Small intestine (tissue), 16 donors: ENCODE measurements at places on chromosomes 3 and 15.

GRCh38 chr3:69058180-69058946 is 6.2 kb upstream of the TMF1 start:
- no peak for DNase-seq

GRCh38 chr15:90306560-90306959 is 41.1 kb downstream of the NGRN start:
- no peak for DNase-seq

- peak; percentile 37 for DNase-seq
These were observed 324.7 kb downstream of the SHQ1 start for GRCh38 chr3:72523429-72524151.

- no peak for DNase-seq
These were observed 1.1 kb upstream of the NPHP3 start for GRCh38 chr3:132723024-132723950.

- DNase-seq = no peak
These were observed 734.2 kb upstream of the ALCAM start for GRCh38 chr3:104632521-104632920.

DNA sequence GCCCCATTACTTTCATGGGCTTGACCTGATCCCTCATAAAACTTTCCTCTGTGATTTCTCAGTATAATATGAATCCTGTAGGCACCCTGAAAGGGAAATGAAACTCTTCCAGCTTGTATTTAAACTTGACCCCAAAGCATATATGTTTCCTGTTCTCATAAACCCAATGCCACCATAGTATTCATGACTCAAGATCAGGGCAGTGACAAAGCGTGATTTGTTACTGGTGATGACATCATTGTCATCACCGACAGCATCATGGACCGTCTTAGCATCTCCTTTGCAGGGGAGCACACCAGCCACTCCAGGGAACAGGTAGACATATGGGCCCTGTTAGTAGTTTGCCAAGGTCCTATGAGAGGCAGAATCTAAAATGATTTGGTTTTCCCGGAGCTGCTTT is 741.2 kb downstream of the NR2F2 start:
- DNase-seq = no peak

DNA sequence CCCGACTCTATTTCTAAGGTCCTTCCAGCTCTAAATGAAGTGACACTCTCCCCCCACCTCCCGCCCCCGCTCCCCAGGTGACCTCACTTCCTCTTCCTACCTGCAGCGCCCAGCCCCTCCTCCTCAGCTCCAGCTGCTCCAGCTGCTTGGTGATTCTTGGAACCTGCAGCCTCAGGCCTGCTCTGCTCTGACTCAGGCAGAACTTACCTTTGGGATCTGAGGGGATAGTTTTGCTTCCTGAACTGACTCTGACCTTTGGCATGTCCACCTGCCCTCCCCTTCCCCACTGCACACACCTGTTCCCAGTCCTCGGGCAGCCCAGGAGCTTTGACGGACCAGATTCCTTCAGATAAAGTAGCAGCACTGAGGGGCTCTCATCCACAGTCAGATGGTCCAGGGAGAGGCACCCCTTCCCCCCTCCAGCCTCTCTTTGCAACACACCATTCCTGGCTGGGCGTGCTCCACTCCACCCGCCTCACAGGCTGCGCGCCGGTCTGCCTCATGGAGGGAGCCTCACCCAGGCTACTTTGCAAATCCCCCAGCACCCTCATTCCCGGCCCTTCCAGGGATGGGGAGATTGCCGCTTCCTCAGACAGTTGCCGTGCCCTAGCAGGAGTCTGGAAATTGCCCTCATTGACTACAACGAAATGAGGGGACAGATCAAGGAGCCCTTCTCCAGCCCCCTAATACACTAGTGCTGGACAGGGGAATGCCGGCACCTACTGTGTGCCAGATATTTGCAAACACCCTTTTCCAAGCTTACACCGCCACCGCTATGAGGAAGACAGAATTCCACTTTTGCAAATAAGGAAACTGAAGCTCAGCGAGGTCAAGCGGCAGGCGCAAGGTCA is 692 bp upstream of the C15orf39 start:
- DNase-seq = peak; percentile 92

DNA sequence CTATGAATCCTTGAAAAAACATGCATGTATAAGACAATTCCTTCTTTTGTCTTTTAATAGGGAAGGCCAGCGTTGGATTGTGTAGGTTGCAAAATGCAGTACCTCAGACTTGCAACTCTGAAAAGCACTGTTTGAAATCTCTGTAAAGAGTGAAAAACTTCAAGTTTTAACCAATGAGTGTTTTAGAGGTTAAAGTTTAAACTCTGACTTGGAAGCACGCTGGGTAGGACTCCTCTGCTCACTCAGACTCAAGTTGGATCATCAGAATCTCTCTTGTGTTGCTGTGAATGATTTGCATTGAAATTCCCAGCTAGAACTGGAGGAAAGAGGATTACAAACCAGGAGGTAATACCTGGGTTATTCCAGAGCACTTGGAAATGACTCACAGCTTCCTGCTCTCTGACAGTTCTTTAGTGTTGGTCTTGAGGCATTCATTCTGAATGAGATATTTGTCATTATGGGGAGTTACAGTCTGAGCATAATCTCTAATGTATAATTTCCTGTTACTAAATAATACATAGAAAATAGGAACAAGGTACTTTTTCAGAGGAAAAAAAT is 49.1 kb downstream of the PLS1 start:
- DNase-seq = peak; percentile 56

DNA sequence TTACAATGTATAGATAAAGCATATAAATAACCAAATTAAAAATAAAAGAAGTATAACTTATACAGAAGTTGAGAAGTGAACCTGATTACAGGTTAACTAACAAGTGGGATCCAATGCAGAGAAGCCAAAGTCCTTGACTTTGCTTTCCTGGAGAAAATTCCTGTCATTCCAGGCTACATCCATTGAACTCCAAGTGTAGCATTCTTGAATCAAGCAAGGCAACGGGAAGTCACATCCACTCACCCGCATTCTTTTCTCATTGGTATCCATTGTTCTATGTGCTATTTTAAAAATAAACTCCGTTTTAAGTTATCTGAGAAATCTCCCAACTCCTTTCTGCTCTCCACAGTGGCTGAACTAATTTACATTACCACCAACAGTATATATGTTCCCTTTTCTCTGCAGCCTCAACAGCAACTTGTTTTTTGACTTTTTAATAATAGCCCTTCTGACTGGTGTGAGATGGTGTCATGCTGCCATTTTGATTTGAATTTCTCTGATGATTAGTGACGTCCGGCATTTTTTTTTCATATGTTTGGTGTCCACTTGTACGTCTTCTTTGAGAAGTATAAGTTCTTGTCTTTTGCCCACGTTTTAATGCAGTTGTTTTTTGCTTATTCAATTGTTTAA is 534.3 kb downstream of the ROBO1 start:
- no peak for DNase-seq

- peak; percentile 94 for DNase-seq
These were observed at the start of gene MBNL1 for GRCh38 chr3:152268555-152269055. MBNL1 (plus strand) TSS chr3:152268929; CDS start chr3:152300194, 31,265 bp downstream.

GRCh38 chr15:35293353-35294130 is 208.4 kb upstream of the NANOGP8 start:
- peak; percentile 65 for DNase-seq

DNA sequence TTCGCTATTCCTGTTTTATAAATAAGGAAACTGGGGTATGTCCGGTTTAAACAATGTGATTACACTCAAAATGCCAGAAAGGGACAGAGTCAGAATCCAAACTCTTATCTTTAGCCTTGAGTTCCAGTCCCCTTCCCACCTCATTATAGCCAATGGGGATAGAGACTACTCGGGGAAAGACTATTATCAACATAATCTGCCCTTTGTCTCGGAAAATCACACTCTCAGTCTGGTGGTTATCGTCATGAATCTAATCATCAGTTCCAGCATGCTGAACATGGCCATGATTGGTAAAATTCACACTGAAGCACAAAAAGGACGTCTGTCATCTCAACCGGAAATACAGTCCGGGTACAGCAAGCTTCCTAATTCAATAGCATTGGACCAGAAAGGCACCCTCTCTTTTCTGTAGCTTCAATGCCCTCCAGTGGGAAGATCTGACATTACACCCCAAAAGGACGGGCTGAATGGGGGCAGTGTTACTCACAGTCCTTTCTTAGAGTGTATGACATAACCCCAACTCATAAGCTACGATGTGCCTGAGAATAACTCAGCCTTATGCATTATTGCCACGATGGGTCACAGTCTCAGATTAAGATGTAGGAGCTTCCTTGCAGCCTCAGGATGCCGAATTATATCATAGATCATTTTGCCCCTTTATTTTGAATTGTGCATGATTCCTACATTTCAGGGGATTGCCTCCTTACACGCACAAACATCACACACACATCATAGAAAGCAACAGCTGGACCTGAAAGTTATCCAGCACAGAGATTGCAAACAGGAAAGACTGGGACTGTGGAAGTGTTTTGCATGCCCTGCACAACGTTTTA is 390.4 kb upstream of the LMCD1 start:
- DNase-seq = peak; percentile 38

DNA sequence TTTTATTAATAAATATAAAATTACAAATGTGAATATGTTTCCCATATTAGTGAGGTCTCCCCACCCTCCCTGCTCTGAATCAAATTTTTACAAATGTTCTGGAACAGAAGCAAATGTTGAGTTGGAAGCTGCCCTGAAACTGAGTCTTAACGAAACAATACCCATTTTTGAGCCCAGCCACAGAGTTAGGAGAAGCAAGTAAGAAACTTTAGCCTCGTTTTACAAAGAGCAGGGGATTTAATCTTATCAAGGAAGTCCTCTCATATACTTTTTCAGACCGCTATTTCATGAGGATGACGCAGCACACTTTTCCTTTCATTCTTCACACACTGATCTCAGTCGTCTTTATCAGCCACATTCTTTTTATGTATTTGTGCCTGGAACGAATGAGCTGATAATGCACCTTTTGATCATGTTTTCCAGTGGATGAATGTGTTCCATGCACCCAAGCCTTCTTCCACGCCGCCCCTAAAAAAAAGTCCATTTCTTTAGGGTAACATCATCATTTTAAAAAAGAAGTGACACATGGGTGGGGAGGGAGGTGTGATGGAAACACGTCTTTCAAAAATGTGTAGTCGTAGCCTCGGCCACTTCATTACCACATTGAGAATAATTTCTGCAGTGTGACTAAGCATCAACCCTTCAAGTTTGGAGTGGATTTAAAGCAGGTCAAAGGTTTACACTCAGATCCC is 48.1 kb downstream of the SETMAR start:
- DNase-seq = peak; percentile 21

- no peak for DNase-seq
These were observed 219.5 kb downstream of the SV2B start for GRCh38 chr15:91319371-91320059.

DNA sequence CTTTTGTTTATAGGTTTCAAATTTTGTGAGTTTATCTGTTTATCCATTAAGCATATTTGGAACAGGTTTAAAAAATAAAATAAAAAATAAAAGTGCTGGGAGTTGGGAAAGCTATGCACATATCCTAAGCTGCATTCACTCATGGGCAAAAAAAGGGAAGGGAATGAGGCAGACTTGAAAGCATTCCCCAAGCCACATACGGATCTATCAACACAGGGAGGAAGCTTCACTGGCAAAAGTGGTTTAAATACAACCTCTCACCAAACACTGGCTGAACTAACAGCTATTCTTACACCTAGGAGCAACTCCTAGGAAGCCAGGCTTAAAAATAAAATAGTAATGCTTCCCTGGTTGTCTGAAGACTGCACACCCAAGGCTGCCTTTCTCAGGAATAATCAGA is 101.2 kb downstream of the PCCB start:
- no peak for DNase-seq

- no peak for DNase-seq
These were observed 777 bp downstream of the CIB1 start for GRCh38 chr15:90232941-90233386.

GRCh38 chr15:48664436-48664835 is 18.9 kb upstream of the FBN1 start:
- no peak for DNase-seq

GRCh38 chr15:50558012-50558411 is 11.5 kb upstream of the USP50 start:
- no peak for DNase-seq

DNA sequence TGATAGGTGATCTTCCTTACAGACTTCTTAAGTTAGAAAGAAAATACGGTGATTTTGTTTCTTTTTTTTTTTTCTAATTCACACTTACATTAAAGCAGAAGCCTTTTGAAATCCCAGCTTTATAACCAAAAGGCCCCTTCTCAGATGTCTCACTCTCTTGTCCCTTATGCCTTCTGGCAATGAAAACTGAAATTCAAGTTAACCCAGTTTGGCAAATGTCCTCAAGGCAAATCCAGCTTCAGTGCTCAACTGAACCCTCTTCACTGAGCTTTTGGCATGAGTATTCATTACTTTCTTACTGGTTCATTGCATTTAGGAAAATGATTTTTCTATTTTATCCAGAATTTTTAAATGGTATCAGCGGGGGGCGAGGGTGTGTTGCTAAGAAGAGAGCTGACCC is 17.0 kb downstream of the PLCH1 start:
- no peak for DNase-seq

GRCh38 chr3:4826237-4827100 is 152.8 kb upstream of the BHLHE40 start:
- peak; percentile 72 for DNase-seq

DNA sequence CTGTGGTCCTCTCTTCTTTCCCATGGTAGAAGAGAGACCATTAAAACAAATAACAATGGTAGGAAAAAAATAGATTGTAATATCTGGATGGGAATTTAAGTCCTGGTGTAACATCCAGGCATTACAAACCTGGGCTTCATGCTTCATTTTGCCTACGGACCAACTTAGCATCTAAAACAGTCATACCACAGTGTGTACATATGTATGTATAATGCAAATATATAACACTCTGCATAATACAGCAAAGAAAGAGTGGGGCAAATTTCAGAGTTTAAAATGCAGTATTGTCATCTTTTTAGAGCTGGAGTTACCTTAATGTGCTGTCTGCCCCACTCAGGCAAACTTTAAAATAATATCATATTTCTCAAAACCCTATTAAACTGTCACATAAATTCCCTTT is 298.2 kb downstream of the AGBL1 start:
- DNase-seq = no peak

- DNase-seq = no peak
These were observed 60.7 kb downstream of the B3GNT5 start for GRCh38 chr3:183313764-183314163.

GRCh38 chr3:167941234-167941995 is 154.3 kb downstream of the GOLIM4 start:
- DNase-seq = peak; percentile 28

DNA sequence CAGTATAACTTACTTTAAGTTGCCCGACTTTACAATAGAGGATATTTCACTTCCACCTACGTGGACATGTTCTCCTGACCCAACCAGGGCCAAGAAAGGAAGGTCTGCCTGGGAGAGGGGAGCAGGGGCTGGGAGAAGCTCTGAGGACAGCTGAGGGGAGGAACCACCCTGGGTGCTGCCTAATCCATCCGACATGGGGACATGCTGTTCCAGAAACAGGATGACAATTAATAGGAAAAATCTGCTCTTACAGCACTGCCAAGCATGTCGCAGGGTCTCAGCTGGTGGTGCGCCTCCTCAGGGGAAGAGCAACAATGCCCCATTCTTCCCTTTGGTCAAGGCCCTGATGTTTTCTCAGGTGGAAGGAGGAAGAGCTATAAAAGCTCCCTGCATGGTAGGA is 132.3 kb downstream of the NTRK3 start:
- no peak for DNase-seq
